Stimulated activated CD4-positive, alpha-beta T cell treated with anti-CD3 and anti-CD28 coated beads, Interleukin-1b, Interleukin-23, amount 100 ng/mL, for 1 hour (primary cell): ENCODE measurements at places on chromosomes 7 and 10.

- no peak for DNase-seq
Observed at GRCh38 chr7:91343996-91344629, 79.9 kb downstream of the FZD1 start.

DNA sequence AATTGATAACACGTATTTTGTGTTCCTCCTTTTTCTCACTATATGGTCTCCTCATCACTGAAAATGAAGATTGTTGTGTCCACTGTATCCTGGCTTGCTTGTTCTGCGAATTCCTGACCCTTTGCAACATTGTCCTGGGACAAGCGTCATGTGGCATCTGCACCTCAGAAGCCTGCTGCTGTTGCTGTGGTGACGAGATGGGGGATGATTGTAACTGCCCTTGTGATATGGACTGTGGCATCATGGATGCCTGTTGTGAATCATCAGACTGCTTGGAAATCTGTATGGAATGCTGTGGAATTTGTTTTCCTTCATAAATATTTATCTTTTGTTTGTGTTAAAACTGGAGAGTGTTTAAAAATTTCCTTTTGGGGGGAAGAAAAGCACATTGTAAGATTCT is 93.7 kb downstream of the MDFIC start:
- DNase-seq: no peak

DNA sequence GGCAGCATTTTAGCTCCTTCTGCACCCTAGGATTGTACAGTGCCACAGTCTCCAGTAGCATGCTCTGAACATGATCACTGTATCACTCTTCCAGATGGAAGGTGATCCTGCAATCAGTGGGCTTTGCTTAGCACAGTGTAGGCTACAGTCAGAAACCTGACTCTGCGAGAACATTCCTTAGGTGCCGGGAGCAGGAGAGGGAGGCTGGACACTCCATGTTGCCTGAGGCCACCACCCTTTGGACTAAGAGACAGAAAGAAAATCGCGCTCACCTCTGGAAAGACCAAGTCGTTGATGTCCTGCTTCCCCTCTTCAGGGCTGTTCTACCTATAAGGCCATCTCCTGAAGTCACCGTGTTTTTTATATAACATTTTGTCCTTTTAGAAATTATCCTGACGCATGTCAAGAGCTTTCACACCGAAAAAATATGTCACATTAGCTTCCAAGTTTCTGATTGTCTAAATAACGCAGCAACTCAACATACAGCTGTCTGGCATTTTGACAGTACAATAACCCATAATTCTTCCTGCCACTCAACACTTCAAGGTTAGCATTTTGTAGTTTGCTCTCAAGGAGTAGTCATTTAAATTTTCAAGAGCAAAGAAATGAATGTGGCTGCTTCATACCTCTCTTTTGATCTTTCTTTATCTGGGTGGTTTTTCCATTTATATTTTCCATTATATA is 563.1 kb downstream of the LRMDA start:
- DNase-seq: no peak

- no peak for DNase-seq
Observed at GRCh38 chr7:76054123-76055120, 6.5 kb downstream of the MDH2 start.

DNA sequence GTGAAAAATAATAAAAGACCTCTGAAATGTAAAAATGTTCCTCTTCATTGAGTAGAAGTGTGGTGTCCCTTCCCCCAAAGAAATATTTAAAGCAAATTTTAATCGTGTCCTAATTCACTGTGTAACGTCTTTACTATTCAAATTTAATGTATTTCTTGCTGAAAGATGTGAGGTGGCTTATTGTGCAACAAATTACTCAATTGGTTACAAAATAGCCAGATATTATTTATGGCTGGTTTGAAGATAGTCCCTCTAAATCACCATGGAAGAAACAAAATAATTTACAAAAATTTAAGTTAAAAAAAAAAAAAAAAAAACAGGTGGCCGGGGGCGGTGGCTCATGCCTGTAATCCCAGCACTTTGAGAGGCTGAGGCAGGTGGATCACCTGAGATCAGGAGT is 43.7 kb downstream of the DNAJC12 start:
- DNase-seq: no peak

GRCh38 chr7:144113651-144114050 is 4.3 kb downstream of the OR2A2 start:
- DNase-seq: no peak

GRCh38 chr10:19412531-19412930 is 363.9 kb downstream of the MALRD1 start:
- no peak for DNase-seq

GRCh38 chr10:71520042-71520441 is 123.3 kb downstream of the CDH23 start:
- no peak for DNase-seq

GRCh38 chr7:931871-932650 is 22.4 kb downstream of the ADAP1 start:
- no peak for DNase-seq

GRCh38 chr7:129010075-129010474 is 44.8 kb downstream of the TNPO3 start:
- no peak for DNase-seq

DNA sequence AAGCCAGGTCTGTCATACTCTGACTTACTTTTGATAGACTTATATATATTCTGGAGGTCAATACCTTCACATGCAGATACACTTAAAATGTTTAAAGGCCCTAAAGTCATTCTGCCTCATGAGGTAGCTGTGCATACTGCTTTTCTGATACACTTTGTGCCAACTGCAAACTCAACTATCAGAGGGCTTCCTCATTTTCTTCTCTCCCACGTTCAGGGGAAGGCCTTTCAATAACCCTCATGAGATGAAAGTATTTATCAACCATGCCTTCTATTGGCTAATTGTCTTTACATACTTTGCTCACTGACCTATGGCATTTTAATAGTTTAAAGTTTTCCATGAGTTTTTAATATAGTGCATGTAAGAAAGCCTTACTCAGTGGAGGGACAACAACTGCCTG is 112.7 kb upstream of the AMPH start:
- no peak for DNase-seq

DNA sequence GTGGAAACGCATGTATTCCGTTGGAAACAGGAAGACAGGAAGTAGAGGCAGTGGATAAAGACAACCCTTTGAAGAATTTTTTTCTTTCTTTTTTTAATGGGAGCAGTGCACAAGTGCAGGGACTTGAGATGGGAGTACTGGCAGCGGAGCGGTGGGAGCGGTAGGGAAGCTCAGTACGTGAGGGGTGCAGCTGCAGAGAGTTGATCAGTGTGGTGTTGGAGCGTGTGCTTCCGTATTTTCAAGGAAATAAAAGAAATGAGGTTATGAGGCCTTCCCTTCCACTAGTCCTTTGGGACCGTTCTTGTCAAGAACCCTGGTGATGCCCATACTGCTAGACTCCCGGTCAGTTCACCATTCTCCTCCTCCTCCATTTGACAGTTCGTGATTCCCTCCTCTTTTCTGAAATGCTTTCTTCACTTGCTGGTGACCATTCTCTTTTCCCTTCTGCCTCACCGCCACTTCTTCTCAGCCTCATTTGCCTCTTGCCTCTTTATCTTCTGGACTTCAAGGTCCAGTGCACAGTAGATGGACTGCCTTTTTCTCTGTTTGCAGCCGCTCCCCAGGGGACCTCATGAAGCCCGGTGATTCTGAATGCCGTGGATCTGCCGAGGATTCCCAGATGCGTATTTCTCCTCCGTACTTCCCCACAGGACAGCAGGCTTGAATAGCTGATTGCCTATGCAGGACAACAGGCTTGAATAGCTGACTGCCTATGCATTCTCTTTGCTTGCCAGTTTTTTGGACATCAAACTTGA is 39.1 kb upstream of the TMEM236 start:
- no peak for DNase-seq

DNA sequence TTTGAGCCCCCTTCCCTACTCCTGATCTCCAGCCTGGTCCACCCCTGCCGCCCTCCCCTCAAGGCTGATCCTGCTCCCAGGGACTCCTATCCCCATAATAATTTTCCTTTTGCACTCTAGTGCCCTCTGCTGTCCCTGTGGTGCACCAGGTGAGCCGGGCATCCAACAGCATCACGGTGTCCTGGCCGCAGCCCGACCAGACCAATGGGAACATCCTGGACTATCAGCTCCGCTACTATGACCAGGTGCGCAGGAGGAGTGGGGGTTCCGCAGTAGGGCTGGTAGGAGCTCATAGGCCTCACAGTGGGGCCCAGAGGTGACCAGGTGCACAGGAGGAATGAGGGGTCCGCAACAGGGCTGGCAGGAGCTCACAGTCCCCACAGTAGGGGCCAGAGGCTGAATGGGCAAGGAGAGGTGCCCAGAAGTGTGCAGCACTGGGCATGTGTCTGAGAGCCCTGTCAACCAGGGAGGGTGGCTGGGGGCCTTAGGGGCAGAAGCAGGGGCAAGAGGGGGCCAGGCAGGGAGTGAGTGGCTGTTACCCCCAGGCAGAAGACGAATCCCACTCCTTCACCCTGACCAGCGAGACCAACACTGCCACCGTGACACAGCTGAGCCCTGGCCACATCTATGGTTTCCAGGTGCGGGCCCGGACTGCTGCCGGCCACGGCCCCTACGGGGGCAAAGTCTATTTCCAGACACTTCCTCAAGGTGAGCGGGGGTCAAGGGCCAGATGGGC is 11.7 kb downstream of the EPHB6 start:
- no peak for DNase-seq

DNA sequence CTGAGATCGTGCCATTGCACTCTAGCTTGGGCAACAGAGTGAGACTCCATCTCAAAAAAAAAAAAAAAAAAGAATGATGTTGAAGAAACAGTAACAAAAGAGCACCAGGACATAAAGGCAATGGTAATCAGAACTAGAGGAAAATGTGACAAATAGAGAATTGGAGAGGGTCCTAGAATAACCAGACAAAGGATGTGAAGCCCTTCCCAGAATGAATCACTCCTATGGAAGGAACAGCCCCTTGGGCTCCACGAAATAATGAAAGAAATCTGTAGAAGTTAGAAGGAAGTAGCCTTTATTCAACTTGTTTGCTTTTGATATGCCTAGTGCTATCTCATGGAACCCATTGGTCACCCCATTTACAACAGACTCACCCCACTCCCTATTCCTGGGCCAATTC is 169.2 kb downstream of the SUGCT start:
- no peak for DNase-seq

DNA sequence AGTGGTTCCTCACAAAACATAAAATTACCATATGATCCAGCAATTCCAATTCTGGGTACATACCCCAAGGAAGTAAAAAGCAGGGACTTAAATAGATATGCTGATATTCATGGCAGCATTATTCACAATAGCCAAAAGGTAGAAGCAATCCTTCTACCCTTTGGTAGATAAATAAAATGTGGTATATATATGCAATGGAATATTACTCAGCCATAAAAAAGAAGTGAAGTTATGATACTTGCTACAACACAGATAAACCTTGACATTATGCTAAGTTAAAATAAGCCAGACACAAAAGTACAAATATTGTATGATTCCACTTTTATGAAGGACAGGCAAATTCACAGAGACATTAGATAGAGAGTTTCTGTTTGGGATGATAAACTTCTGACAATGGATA is 13.3 kb downstream of the JMJD1C start:
- DNase-seq: no peak

GRCh38 chr10:132248455-132249225 is 59.1 kb downstream of the STK32C start:
- peak; percentile 47 for DNase-seq

- no peak for DNase-seq
Observed at GRCh38 chr10:108653531-108653930, 1269.8 kb downstream of the XPNPEP1 start.

DNA sequence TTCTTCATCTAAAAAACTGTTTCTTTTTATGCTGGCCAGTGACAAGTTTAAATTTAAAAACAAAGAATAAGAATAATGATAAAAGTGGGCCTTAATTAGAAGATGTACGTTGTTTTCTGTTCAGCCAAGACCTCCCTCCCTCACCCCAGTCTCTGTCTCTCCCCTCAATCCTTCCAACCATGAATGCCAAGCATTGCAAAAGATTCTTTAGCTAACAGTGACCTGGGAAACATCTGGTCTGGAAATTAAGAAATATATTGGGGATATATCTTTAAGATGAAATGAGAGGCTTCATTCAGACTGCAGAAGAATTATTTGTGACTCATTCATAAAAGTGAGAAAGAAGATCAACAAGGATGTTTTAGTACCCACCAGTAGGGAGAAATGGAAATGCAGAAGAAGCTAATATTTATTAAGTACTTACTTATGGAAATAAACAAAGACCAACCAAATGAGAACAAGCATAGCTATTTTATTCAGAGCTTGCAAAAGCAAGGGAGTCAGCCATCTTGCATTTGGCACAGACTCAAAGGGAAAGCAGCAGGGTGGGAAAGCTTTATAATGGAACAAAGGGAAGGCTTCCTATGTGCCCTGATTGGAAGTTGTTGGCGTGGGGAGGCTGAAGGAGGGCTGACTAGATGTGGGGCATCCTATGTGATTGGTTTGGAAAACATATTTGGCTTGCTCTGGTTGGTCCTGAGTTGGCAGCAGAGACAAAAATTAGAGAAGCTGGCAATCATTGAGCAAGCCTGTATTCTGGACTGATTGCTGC is 595.4 kb upstream of the GHITM start:
- no peak for DNase-seq

- no peak for DNase-seq
Observed at GRCh38 chr7:146741911-146742310, 625.3 kb downstream of the CNTNAP2 start.

- DNase-seq: no peak
Observed at GRCh38 chr10:5503477-5503835, 4.1 kb upstream of the CALML5 start.

DNA sequence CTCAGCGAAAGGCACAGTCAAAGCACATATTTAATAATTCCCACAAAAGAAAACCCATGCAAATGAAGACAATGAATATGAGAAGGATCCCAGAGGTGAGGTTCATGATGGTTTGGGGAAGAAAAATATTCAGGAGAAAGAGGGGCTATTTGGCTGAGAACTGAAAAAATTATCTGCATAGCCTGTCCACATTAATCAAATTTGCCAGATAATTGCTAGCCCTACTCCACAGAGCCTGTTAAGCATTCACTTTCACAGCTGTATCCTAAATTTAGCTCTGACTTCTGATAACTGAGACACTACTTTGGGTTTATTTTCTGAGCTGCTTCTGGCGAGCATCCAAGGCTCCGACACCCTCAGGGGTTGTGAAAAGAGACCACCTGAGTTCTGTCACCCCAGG is 176.2 kb downstream of the HERPUD2 start:
- no peak for DNase-seq

- no peak for DNase-seq
Observed at GRCh38 chr10:103794996-103795395, 60.4 kb downstream of the SH3PXD2A start.

DNA sequence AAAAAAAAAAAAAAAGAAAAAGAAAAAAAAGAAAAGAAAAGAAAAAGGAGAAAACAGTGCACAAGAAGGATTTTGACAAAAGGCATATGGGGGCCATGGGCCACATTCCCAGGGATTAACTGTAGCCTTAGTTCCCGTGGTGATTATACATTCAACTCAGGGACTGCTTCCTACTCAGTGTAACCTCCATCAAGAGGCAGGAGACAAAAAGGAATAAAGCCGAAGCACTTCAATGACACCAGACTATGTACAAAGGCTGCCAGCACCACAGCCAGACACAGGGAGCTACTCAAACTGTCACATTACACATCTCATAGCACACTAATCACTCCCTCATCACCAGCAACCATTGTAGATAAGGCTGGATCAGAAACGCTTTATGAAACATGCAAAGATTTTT is 5.1 kb upstream of the PMPCB start:
- no peak for DNase-seq

- DNase-seq: no peak
Observed at GRCh38 chr7:22460363-22460988, 39.5 kb downstream of the STEAP1B start.
